T1000 (cell line): ENCODE measurements at places on chromosomes 1 and 21.

DNA sequence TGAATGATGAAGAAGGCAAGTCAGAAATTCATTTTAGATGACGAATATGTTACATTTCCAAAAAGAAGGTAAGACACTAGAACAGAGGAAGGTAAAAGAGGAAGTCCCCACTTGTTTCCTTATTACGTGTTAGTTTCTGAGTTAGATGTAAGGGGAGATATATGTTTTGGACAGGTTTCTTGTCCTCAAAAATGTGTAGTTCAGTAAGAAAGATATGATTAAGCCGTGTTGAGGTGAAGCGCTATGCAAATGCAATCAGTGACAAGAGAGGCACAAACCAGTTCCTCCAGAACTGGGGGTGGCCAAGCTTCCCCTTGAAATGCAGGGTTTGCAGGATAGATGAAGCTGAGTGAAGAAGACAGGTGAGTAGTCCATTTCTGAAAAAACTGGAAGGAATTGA lies 293.3 kb upstream of the RUNX1 start:
- DNase-seq, result no peak

GRCh38 chr1:61950418-61950817 lies 208.1 kb downstream of the PATJ start:
- no peak for DNase-seq

DNA sequence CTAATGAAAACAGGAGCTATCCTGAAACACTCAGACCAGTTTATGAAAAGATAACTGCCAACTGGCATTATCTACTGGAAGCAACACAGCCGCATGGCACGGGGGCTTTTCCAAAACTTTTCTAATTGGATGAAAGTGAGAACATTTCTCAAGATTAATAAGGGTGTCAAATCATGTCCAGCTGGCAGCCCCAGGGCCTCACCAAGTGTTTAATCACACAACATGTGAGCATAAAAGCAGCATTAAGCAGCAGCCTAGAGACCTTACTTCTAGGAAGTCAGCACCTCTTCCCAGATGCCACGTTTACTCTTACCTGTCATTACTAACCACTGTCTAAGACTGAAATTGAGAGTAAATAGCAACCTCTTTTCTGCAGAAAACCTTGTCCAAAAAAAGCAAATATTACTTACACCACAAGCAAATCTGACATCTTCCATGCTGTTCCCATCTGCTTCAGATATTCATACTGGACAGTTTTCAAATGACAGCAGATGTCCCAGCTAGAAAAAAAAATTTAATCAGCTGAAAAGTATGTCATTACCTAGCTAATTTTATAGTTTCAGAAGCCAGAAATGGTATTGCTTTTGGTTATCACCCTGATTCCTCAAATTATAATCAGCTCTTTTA lies 341.5 kb upstream of the ZP4 start:
- DNase-seq, result no peak

DNA sequence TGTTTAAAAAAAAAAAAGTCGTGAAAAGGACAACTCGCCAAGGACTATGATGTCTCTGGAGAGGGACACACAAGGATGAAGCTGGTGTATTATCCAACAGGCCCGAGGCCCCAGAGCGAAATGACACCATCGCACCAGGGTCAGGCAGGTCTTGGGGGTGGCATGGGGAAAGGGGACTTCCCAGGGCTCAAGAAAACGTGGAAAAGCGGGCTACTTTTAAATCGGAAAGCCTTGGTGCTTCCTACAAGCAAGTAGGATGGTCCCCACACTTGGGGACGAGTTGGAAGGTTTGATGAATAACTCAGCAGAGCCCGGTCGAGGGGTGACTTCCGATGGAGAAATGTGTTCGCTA lies 505 bp upstream of the GNPAT start:
- DNase-seq, result no peak

DNA sequence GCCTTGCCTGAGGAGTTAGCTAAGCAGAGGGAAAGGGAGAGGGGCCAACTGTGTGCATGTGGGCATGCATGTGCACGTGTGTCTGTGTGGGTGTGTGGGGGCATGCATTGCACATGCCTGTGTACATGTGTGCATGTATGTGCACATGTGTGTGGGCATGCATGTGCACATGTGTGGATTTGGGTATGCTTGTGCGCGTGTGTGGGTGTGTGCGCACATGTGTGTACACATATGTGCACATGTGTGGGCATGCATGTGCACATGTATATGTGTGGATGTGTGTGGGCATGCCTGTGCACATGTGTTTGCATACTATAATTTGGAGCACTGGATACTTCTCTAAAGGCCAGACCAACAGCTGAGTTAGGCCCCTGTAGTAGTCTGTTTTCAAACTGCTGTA lies 350.0 kb downstream of the PRDM2 start:
- no peak for DNase-seq
